ENCODE measurements at places on chromosomes 4 and X. TPM values are rescaled to one million over a fixed set of nuclear protein-coding genes. Genes with fewer than 3 reads are reported as not detected.

GRCh38 chr4:99587309-99587708 is 12.7 kb downstream of the MTTP start:
- H3K4me3 ChIP-seq = no peak overlapping the region
- DNase-seq = no peak
- no peaks in the 10 kb centered on the region for H3K36me3 ChIP-seq
- H3K27ac ChIP-seq = no peak overlapping the region
- H3K4me1 ChIP-seq = peaks cover 4% of the 10 kb centered on the region
- no peaks in the 10 kb centered on the region for H3K27me3 ChIP-seq

DNA sequence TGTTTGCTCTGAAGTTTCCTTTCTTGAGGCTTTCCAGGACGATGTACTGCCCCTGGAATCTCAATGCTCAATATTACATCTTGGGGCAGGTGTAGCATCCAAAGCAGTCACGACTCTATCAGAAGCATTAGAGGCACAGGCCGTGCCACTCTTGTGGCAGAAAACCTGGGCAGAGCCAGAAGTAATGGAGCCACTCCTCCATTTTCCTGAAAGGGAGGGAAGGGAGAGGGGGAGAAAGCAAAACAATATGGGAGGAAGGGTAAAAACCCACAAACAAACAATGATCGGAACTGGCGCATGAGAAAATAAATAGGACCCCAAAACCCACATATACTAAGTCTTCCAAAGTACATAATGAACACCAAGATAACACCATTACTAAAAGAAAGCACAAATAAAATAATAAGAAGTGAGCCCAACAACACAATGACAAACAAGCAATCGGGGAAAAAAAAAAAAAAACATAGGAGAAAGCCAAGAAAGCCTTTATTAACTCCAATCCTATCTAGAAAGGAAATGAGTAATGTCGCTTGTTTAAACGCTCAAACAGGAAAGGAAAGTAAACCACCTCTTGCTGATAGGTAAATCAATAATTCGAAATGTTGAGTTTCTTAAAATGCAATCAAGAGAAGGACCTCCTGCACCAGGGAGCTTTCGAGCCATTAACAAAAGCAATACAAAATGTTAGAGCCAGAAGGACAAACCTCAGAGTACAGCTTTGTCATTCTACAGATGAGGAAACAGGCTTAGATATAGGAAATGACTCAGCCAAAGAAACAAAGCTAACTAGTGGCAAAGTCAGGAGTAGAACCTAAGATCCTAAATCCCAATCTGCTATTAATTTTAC is 117.4 kb downstream of the ATRX start:
- H3K27ac ChIP-seq = no peak overlapping the region
- no peak for DNase-seq
- no peak overlapping the region for H3K4me3 ChIP-seq
- H3K27me3 ChIP-seq = no peaks in the 10 kb centered on the region
- H3K4me1 ChIP-seq = no peaks in the 10 kb centered on the region

GRCh38 chr4:108372681-108373080 is 203.9 kb upstream of the LEF1 start:
- H3K27me3 ChIP-seq = no peaks in the 10 kb centered on the region
- no peaks in the 10 kb centered on the region for H3K36me3 ChIP-seq
- DNase-seq = no peak
- H3K4me1 ChIP-seq = peaks cover 9% of the 10 kb centered on the region
- no peak overlapping the region for H3K27ac ChIP-seq

GRCh38 chr4:89173336-89174090 is 62.2 kb downstream of the TIGD2 start:
- no peak for DNase-seq
- no peak overlapping the region for H3K4me3 ChIP-seq
- H3K36me3 ChIP-seq = no peaks in the 10 kb centered on the region
- no peak overlapping the region for H3K27ac ChIP-seq

DNA sequence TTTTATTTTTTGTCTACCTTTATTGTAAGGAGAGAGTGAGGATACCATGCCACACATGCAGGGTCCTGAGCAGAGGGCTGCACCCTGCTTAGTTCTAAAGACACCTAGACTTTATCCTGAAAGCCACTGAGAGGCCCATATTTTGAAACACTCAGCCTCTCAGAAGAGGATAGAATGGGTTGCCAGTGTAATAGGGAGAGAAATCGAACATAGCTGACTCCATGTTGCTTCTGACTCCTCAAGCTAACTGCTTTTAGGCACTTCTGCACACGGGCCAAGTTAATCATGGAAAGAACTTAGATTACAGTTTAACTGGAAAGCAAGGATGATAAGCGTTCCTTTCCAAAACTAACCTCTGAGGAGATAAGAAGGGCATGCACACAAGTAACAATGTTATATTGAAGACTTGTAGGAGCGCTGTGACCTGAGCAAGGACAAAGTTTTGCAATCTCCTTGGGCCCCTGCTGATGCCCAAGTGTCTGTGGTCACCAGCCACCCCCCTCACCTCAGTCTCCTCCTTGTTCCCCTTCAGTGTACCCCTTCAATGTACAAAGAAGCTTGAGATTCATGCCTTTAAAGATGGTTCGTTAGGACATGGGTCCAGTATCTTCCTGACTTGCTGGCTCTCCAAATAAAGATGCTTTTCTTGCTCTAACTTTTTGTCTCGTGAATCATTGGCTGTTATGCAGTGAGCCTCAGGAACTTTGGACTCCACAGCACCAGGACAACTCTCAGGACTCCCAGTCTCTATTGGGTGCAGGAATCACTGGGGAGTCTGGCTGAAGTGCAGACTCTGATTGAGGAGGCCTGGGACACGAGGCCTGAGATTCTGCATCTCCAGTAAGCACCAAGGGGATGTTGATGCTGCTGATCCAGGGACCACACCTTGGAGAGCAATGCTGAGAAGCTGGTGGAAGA is 25.4 kb upstream of the CD99 start:
- H3K27ac ChIP-seq = peak overlapping the region; percentile 13
- no peak for DNase-seq
- H3K36me3 ChIP-seq = no peaks in the 10 kb centered on the region
- no peaks in the 10 kb centered on the region for H3K4me1 ChIP-seq

DNA sequence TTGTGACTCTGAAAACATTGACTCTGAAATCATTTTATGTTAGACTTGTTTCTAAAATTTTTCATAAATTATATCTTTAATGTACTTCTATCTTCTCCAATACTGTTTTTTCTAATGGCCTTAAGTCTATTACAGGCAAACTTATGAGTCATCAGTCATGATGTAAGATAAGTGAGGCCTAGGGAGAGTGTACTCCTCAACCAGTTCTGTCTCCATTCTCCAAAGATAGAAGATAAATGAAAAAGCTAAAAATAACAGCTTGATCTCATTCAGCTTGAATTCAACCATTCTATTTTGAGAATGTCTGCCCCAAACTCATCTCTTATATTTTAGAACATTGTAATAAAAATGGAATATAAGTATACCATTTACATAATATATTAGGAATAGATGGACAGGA is 34.5 kb downstream of the STBD1 start:
- H3K4me1 ChIP-seq = no peaks in the 10 kb centered on the region
- peaks cover 5% of the 10 kb centered on the region for H3K27me3 ChIP-seq
- no peak overlapping the region for H3K27ac ChIP-seq
- H3K36me3 ChIP-seq = no peaks in the 10 kb centered on the region

- peaks cover 58% of the 10 kb centered on the region for H3K4me1 ChIP-seq
- DNase-seq = no peak
- H3K27me3 ChIP-seq = no peaks in the 10 kb centered on the region
- H3K36me3 ChIP-seq = peaks cover 31% of the 10 kb centered on the region
- no peak overlapping the region for H3K4me3 ChIP-seq
Observed at GRCh38 chr4:186693159-186693815, 30.4 kb downstream of the FAT1 start.

DNA sequence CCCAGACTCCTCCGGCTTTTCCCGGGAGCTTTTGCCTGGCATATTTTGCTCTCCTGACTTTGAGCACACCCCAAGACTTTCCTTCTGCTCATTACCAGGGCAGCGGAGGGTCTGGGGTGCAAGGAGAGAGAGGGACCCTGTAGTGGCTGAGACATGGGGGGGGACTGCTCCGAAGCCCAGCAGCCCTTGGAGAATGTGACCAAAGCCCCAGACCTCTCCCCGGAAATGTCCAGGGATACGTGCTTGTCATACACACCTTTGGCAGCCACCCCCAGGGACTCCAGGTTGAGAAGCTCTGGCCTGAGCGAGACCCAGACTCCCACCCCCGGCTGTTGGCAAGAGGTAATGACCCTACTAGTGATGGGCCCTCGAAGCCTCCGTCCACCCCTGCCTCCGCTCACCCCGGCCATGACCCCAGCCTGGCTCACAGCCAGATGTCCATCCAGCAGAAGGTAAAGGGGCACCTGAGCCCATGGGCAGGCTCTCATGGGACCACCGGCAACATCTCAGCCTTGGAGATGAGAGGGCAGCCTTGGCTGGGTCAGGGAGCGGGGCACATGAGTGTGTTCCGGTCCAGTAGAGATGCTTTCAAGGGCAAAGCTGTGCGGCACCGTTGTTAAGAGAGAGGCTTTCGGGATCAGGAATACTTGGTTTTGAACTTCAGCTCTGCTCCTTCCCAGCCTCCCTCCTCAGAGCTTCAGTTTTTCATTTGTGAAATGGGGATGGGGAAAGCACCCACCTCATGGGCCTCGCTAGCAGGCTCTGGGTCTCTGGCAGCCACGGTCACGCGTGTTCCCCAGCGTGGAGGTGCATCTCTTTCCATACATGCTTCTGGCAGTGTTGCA is 2.0 kb downstream of the PSAPL1 start:
- H3K27ac ChIP-seq = no peak overlapping the region
- H3K4me3 ChIP-seq = no peak overlapping the region
- H3K4me1 ChIP-seq = peaks cover 38% of the 10 kb centered on the region
- H3K27me3 ChIP-seq = peaks cover 2% of the 10 kb centered on the region

DNA sequence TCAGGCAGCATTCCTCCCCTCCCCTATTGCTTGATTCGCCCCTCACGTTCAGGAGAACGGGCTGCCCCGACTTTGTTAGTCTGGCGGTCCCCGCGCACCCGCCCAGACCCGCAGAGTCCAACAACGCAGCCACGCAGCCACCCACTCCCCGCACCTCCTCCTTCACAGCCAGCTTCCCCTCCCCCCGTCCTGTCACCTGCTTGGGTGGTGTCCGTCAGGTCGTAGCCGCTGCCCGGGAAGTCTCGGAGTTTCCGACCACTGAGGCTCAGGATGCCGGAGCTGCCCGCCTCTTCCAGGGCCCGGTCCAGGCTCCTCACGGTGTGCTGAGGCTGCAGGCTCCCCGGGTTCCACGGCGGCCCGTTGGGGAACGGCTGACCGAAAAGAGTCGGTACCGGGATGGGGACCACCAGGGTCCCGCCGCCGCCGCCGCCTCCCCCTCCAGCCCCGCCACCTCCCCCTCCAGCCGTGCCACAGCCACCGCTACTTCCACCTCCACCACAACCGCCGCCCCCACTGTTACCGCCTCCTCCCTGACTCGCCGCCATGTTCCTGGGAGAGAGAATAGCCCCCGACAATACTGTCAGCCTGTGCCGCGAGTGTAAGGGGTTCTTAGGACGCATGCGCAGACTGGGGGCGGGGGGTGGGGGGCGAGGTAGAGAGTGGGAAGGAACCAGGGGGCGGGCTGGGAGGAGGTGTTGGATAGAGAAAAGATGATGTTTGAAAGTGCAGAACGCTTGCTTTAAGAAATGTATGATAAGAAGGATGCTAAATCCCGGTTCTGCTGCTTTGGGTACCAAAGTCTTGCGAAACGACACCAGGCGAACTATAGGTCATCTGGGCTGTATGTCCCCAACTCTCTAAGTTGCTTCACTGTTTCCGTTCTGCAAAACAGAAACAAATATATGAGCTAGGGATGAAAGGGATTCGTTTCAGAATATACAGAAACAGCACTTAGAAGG is at the start of gene LRCH2:
Gene LRCH2, minus strand, starts transcription at position 600 of the 959 bp plus-strand sequence. Its CDS starts 55 bp downstream, at position 545.
- no peaks in the 10 kb centered on the region for H3K36me3 ChIP-seq
- peaks cover 20% of the 10 kb centered on the region for H3K27me3 ChIP-seq
- peak within 1 kb of the TSS; percentile 83 for H3K4me3 ChIP-seq
- DNase-seq = peak; percentile 39

The RADX gene
- 3.0 TPM for total RNA-seq

The VSIG4 gene
- 0.25 TPM for total RNA-seq

The FGG gene
- total RNA-seq = 3.0 TPM

The FRG2 gene
- not detected for total RNA-seq

Data from WTC11 (cell line).